ENCODE measurements at places on chromosomes 7 and 10.

DNA sequence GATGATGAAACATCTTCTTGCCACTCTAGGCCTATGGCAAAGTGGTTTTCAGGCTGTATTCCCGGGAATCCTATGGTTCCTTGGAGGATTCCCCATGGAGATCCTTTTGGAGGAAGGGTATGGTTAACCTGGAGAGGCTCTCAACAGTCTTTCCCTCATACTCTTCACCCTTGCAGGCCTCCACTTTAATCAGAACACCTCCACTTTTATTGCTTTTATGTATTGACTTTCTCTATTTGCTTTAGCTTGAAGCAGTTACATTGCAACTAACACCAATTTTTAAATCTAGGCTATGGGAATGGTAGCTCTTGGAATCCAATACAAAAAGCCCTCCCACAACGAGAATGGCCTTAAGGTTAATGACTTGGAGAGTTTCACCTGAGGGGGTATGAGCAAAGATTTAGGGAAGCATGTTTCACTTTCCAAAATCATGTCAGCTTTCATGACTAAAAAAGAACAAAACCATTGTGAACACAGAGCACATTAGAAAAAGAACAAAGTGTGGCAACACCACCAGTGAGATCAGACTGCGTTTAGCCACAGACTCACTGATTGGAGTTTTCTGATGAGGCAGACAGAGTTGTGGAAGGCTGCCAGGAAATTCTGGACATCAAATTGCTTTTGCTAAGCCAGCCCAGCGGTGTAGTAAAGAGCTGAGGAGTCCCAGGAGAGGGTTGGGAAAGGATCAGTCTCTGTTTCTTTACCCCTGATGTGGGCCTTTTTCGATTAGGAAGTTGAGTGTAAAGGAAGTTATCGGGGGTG, 130.4 kb upstream of the BMPER start:
- DNase-seq: no peak

GRCh38 chr10:117130862-117131375, 7.2 kb downstream of the VAX1 start:
- no peak for DNase-seq

DNA sequence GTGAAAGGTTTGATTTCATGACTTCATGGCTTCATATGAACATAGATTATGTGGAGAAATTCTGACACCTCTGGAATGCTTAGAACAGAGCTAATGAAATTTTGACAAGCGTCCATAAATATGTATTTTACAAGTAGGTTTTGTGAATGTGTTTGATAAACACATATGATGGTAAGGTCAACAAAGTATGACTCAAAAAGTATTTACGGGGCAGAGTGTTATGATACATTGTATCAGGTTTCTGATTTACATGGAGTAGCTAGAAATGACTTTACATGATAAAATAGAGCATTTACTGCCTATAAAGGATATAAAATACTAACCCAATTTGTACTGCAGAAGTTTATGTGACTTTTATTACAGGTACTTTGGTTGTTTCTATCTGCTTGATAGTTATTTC, 206.3 kb downstream of the MDFIC start:
- no peak for DNase-seq

GRCh38 chr7:158472596-158472995, 115.0 kb downstream of the PTPRN2 start:
- no peak for DNase-seq

- no peak for DNase-seq
These were observed 536.6 kb downstream of the HTR7 start for GRCh38 chr10:90321132-90321816.

- DNase-seq: no peak
These were observed 5.2 kb upstream of the KIF5B start for GRCh38 chr10:32061440-32061839.

GRCh38 chr10:121154846-121155245, 303.7 kb downstream of the WDR11 start:
- DNase-seq: no peak

DNA sequence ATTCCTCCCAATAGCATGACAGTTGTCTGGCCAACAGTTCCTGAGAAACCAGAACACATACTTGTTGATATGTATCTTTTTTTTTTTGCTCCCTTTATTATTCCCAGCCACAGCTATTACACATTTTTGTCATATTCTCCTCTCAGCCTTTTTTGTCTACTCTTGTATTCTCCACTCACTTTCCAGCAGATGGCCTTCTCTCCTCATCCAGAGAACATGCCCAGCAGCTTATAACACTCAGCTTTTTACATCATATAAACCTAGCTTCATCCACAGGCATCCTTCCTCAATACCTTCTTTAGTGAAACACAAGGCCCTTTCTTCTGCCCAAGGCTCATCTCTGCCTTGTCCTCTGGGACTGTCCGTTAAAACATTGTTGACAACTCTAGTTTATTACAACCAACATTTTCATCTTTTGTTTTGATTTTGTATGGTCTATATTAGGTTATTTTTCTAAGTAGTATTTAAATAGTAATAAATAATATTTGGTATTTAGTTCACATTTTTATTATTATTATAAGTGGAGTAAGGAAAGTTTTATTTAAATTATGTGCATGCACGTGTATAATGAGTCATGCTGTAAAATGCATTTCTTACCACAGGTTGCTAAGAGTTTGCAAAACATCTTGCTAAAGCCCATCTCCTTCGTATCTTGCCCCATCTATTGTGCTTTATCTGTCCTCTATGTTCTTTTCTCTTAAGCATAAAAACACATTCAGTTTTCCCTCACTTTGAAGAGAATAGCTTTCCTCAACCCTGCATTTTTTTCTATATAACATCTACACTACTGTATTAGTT, 101.5 kb downstream of the ORC5 start:
- no peak for DNase-seq

- no peak for DNase-seq
These were observed 2.1 kb upstream of the PALD1 start for GRCh38 chr10:70476249-70477035.

DNA sequence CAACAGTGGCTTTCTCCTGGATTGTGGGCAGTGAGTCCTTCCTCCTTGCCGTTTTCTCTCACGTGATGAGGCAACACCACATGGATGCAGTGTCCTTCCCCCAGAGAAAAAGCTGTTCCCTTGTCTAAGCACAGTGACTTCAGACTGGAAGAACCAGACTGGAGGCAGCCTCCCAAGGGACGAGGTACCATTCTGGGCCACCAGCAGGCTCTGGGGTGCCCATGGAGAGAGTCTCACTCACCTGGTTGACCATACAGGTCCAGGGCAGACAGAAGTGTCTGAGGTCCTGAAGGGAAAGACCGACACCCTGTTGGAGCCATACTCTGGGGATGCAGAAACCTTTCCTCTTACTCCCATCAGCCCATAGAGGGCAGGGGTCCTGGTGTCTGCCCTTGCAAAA, 69.2 kb upstream of the DOCK1 start:
- DNase-seq: no peak

GRCh38 chr10:116728526-116729096, 13.8 kb downstream of the HSPA12A start:
- no peak for DNase-seq

DNA sequence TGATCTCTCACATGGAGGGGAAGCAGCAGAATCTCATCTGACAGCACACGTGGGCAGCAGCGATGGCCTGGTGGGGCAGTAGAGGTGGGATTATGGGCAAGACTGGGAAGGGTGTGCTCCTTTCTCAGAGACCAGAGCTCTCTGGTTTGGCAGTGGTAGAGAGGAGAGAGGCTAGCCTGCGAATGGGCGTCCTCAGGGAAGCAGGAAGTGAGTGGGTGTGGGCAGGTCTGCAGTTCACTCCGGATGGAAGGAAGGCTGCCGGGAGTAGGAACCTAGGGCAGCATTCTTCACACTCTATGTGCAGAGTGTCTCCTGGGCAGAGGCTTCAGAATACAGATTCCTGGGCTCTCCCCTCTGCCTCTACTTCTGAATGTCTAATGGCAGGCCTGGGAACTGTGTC, 162.8 kb upstream of the BMPER start:
- DNase-seq: no peak

DNA sequence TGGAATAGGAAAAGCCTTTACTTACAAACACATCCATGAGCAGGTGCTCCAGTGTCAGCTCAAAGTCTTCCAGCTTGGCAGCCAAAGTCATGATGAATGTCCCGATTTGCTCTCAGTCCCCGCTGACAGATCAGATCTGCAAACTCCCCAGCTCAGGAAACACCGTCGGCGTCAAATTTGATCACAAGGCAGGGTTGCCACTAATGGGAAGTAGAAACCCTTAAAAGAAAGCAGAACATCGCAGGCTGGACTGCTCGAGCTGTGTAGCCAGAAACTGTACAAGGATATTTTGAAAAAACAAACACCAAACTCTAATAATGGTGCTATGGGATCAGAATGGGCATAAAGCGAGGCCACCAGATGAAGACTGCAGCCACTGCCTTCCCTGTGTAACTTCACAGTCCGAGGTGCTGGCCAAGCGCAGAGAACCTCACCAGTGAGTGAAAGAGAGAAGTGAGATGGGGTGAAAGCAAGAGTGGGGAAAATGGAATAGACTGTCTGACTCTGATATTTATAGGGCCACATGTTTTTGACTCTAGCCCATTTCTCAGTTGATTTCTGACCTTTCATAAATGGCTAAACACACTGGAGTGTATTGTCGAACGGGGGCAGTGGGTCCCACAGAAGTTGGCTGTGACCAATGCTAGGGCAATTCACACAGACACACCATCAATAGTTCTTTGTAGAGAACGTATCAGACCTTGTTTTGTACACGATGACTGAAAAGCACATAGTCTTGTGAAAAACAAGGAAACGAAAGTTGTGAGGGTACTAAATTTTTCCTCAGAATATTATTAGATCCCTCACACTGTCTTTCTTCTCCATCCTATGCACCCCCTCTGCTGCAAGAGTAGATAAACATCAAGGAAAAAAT, 306.2 kb downstream of the FRMD4A start:
- no peak for DNase-seq

DNA sequence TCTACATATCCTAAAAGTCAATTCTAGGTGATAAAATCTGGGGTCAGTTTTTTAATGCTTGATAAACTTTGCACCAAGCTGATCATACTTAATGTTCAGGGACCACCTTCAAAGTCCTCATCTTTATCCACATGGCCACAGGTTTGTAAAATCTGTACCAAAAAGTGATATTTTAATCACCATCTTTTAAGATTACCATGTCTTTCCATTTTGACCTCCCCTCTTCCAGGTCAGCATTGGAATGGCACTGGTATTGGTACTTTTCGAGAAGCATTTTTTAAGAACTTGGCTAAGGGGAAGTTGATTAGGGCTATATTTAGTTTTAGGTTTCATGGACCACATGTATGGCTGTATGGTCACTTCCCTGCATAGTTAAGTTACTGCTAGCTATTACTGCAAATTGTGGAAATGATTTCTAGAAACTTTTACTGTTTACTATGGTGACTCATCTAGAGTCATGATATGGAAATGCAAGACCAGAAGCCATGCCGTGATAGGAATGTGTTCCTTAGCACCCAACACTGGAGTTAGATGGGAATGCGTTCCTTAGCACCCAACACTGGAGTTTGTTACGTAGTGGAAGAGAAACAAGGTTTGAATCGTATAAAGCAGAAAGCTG, 50.8 kb upstream of the ABLIM1 start:
- no peak for DNase-seq

GRCh38 chr10:78744491-78745090, 324.2 kb upstream of the ZMIZ1 start:
- no peak for DNase-seq

GRCh38 chr10:1779796-1780195, 42.5 kb upstream of the ADARB2 start:
- DNase-seq: no peak

- DNase-seq: no peak
These were observed 77.8 kb upstream of the SH2B2 start for GRCh38 chr7:102208826-102209225.

DNA sequence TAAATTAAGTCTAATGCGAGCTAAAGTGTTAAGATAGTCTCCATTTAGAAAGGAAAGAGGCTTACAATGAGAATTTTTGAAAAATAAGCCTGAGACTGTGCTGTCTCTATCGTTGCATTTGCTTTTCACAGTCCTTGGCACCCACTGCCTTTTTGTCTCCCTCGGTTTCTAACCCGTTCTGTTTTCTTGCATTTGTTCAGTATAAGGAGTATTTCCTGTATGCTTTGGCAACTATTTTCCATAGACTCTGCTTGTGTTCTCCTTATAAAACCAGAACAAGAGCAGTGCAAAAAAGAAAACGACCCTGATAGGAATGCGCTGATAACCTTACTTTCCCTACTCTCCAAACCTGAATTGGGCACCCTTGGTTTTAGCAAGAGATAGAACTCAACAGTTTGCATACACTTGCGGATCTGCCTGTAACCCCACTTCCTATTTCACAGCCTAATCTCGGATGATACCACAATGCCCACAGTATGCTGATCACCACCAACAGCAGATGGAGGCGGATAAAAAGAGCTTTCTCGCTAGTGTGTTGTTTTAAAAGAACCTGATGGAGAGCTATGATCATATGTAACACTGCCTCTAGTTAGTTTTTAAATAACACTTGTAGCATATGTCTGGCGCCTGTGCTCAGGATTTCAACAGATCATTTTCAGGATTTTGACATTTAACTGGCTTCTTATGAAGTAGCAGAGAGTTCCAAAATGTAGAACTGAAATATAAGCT, 1.6 kb upstream of the ARHGAP12 start:
- no peak for DNase-seq

DNA sequence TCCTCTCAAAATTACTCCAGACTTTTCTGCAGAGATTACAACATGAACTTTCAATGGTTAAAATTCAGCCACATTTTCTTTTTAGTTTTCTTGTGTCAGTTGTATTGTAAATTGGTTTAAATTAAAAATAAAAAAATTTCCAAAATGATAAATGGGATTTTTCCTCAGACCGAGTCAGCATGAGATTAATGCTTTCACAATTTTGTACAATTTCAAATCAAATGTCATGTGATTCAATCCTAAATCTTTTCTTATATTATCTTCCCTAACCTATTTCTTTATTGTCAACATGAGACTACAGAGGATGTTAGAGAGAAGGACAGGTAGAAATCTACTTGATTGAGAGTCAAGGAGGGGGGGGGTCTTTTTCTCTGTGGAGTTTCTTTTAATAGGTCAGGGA, 33.7 kb downstream of the FZD1 start:
- no peak for DNase-seq

DNA sequence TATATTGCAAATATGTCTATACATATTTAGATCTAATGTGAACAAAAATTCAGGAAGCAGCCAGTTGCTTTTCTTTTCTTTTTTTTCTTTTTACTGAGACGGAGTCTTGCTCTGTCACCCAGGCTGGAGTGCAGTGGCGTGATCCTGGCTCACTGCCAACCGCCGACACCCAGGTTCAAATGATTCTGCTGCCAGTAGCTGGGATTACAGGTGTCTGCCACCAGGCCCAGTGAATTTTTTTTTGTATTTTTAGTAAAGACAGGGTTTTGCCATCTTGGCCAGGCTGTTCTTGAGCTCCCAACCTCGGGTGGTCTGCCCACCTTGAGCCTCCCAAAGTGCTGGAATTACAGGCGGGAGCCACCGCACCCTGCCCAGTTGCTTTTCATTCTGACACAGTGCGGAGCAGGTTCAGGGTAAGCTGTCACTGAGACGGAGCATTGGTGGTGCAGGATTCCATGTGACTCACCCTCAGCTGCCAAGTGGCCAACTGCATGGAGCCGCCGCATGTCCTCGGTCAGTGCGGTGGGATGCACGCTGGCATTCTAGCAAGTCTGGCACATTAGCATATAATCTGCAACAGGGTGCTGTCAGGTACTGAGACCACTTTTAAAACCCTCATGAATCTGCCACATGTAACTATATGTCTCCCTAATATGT, 362.7 kb downstream of the DNAJB6 start:
- DNase-seq: no peak

Data from T-helper 17 cell (primary cell).